Activated effector memory CD4-positive, alpha-beta T cell treated with anti-CD3 and anti-CD28 coated beads, Interleukin-2, amount 50 U/mL, for 16 hours (primary cell): ENCODE measurements at places on chromosomes 3 and 15.

- no peak for DNase-seq
Measured at GRCh38 chr3:126067959-126068358, 16.0 kb downstream of the SLC41A3 start.

GRCh38 chr3:103048068-103048722 lies 613.4 kb downstream of the ZPLD1 start:
- DNase-seq = no peak

DNA sequence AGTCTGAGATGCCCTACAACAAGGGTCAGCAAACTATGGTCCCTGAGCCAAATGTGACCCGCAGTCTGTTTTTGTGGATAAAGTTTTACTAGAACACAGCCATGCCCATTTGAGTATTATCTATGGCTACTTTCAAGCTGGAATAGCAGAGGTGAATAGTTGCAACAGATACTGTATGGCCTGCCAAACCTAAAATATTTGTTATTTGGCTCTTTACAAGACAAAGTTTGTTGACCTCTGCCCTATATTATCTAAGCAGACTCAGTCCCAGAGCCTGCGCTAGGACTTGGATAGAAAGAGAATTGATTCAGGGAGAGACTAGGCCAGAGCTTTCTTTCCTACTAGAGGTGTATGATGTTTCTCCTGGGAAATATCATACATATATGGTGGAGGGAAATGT lies 81.7 kb upstream of the NMNAT3 start:
- DNase-seq = no peak

DNA sequence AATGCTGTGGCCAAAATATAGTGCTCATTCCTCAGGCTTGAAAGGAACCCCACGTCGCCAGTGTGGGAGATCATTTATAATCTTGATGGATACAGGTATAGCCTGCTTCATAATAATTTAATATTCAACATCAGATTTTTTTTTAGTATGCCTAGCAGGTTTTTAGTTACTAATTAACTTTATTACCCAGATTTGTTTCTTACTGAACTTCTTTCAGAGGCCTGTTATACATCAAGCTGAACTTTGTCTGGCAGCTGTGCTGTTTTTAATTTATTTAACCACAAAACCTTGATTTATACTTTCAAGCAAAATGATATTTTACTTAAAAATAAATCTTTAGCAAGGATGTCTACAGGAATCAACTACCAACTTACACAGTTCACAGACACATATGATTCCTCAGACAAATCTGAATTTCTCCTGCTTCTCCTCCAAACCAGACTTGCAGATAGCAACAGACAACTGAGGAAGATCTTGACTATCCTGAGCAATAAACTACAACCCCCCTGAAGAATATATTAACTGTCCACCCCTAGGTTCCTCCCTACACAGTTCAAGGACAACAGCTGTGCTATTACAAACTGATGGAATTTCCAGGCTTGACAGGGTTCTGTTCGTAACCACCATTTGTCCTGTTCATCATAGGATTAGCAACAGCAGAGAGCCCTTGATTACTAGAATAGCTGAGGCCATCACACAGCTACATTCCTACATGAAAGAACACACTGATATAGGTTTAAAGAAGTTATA lies 610 bp downstream of the MAP4 start:
- DNase-seq = no peak

- no peak for DNase-seq
Measured at GRCh38 chr15:79682285-79682684, 214.5 kb downstream of the MTHFS start.

GRCh38 chr3:59313365-59313764 lies 263.5 kb upstream of the CFAP20DC start:
- DNase-seq = peak; percentile 75

GRCh38 chr3:48983096-48983495 lies 6.9 kb upstream of the P4HTM start:
- DNase-seq = no peak

- no peak for DNase-seq
Measured at GRCh38 chr3:7410782-7411181, 549.9 kb downstream of the GRM7 start.

DNA sequence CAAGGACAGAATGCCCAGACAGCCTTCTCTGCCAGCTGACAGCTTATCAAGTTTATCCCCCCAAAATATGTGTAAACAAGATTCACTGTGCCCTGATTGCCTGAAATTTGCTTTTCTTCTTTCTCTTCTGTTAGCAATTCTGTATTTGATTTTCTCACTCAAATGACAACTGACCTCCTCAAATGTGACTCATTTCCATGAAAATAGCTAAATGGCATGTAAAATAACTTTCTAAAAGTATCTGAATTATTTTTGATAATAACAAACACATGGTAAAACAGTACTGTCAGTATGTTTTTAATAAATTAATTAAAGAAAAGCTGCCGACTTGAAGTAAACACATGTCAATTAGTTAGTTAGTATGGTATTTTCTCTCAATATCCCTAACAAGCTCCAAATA lies 202.3 kb upstream of the STAC start:
- DNase-seq = no peak

DNA sequence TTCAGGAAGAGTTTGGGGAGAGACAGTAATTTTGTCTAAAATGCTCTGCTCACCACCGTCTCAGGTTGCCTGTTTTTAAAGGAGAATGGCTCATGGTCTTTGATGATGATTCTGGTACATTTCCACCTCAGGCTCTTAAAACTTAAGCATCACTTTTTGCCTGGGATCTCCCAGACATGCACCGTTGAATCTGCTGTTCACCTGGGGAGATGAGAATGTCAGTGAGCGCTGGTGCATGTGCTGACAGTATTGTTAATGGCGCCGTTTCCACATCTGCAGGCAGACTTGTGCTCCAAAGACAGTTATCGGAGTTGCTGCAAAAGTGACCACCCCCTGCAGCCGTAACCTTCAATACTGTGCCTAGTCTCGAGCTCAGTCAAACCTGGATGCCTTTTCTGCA lies 219.0 kb upstream of the TPM1 start:
- DNase-seq = no peak

DNA sequence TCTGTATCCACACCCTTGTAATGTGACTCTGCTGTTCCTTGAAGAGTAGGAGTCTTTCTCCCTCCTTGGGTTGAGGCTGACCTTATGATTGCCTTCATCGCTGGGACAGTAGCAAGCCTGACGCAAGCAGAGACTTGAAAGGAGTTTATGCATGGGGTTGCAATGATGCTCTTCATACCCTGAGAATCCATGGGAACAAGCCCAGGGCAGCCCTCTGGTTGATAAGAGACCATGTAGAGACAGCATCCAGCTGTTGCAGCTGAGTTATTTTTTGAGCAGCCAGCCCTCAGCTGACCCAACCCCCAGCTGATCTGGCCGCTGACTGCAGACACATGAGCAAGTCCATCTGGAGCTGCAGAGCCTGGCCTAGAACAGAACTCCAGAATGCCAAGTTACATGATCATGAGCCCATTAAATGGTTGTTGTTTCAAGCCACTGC lies 60.6 kb upstream of the ARNT2 start:
- DNase-seq = no peak

DNA sequence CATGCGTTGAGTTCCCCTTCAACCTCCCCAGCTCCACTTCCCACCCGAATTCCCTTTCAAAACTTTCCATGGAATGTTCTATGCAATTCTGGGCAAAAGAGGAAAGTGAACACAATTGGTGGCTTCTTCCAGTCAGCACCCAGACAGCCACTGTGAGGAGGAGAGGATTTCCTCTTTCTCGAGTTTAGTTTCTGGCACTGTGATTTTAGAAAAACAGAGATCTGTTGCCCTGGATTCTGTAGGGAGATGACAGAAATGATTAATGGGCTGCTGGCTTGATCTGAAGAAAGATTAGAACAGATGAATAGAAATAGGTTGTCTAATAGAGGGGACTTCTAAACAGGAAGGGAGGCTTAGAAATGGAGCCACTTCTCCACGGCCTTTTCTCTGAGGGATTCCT lies 172.0 kb downstream of the MCTP2 start:
- DNase-seq = no peak

DNA sequence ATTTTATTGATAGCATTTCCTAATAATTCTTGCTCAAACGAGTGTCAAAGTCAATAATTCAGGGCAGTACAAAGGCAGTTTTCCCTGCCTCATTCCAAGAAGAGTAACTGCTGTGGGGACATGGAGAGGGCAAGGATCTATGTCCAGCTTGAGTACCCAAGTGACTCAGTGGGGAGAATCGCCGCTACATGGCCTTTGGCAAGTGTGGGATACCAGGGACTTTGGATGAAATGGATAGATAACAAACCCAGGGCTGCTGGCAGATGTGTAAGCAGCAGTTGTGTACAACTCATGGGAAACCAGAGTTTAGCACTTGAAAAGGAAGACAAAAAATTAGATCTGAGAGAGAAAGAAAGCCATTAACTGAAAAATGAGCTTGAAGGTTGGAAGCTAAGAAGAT lies 122.2 kb upstream of the TRIM42 start:
- no peak for DNase-seq

DNA sequence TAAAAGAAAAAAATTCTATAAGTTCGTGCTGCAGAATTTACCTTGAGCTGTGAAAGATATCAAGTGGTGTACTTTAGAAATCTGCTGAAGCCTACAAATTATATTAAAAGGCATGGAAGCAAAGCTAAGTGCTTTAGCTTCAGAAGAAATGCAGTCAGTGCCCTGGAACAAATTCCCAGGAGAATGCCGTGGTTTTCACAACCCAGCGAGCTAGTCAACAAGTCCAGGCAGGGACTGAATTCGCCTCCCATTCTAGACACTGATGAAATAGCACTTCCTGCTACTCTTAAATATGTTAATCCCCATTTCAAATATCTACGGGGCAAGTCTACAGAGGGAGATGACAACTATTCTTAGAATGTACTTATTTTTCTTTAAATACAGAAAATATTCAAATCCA lies 326.4 kb upstream of the IGF1R start:
- DNase-seq = no peak

- no peak for DNase-seq
Measured at GRCh38 chr15:60580073-60580472, 101.1 kb upstream of the ICE2 start.

DNA sequence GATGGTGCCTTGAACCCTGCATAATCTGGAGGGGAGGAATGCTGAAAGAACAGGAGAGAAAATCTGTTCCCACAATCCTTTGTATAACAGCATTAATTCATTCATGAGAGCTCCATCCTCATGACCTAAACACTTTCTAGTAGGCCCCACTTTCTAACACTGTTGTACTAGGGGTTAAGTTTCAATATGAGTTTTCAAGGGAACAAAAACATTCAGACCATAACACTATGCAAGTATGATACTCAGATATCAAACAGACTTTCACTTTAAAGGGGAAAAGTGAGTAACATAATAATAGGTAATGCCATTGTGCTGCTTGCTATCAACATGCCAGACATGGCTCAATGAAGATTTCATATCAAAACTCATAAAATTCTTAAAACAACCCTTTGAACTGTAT lies 32.4 kb upstream of the PLSCR2 start:
- DNase-seq = no peak

- no peak for DNase-seq
Measured at GRCh38 chr3:38119248-38119544, 17.7 kb downstream of the ACAA1 start.

GRCh38 chr15:62603742-62604141 lies 438.7 kb upstream of the C2CD4B start:
- no peak for DNase-seq

DNA sequence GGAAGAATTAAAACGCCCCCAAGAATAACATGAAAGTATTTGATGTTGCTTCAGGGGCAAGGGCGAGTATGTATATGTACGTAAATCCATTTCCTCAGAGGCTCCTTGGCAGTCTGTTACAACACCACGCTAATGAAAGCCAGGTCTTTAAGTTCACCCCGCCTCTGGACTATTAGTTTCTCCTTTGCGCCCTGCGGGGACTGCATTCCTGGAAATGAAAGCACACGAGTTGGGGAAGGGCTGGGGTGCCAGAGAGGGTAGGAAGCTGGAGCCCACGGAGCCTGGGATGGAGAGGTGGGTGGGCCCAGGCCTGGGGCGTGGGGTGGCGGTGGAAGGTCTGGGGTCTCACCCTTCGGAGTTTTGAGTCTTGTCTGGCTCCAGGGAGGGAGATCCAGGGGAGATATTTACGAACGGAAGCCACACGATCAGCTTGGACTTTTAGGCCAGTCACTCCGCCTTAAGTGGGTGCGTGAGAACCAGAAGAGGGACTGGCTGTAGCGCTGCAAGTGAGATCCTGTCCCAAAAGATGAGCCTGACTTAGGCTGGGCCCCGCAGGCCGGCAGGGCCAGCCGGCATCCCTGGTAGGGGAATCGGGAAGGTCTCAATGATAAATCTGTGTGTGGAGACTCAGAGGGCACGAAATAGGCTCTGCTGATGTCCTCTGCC lies 1.6 kb upstream of the PLCL2 start:
- DNase-seq = no peak

GRCh38 chr3:16841904-16842271 lies 42.9 kb upstream of the PLCL2 start:
- peak; percentile 75 for DNase-seq

DNA sequence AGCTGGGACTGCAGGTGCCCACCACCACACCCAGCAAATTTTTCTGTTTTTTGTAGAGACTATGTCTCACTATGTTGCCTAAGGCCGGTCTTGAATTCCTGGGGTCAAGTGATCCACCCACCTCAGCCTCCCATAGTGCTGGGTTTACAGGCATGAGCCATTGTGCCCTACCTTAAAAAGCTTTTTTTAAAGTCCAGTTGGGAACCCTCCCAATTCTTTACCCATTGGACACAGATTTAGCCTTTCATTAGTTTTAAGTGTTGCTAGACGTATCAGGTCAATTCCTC lies 1.7 kb upstream of the DENND4A start:
- no peak for DNase-seq

GRCh38 chr3:46276497-46277099 lies 34.3 kb downstream of the CCR3 start:
- DNase-seq = peak; percentile 91

GRCh38 chr3:152452318-152452717 lies 183.6 kb downstream of the MBNL1 start:
- DNase-seq = no peak

- no peak for DNase-seq
Measured at GRCh38 chr3:122151480-122151879, 32.0 kb upstream of the CASR start.

GRCh38 chr3:114351123-114351821 lies 57.4 kb downstream of the TIGIT start:
- no peak for DNase-seq

- no peak for DNase-seq
Measured at GRCh38 chr3:83131236-83131635, 1369.8 kb upstream of the GBE1 start.

- DNase-seq = peak; percentile 84
Measured at GRCh38 chr15:60590935-60591495, 112.1 kb upstream of the ICE2 start.

DNA sequence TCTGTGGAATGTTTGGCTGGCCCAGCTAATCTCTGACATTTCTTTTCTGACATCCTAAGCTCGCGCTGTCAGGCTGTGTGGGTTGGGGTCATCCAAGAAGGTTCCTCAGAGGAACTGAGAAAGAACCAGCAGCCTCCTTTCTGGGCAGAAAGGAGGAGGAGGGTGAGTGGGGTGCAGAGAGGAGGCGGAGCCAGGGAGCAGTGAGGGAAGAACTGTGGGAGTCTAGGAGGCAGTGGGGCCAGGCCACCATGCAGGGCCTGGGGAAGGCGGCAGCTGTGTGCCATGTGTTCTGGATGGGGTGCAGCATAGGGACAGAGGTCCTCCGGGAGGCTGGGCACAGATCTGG lies 5.3 kb downstream of the SEMA7A start:
- DNase-seq = no peak
